Left ventricle myocardium superior (tissue), 1 donor: ENCODE measurements at places on chromosomes 2 and 18.

GRCh38 chr2:165957030-165957675 lies 3.6 kb upstream of the TTC21B start:
- DNase-seq, result peak; percentile 30

DNA sequence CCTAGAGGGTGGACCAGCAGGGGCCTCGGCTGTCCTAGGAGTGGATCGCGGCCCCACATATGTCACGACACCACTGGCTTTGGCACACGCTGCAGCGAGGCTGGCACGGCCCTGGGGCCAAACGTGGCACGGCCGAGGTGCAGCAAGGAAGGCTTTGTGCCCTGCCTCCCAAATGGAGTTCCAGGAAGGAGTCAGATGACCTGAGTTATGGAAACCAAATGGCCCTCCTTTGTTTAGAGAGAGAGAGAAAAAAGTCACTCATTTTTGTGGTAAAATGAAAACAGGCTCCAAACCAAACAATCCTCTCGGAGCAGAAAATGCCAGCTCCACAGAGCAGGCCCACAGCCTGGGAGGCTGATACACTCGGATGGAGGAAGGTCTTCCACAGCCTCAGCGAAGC lies 105.6 kb downstream of the ANTXR1 start:
- no peak for DNase-seq

DNA sequence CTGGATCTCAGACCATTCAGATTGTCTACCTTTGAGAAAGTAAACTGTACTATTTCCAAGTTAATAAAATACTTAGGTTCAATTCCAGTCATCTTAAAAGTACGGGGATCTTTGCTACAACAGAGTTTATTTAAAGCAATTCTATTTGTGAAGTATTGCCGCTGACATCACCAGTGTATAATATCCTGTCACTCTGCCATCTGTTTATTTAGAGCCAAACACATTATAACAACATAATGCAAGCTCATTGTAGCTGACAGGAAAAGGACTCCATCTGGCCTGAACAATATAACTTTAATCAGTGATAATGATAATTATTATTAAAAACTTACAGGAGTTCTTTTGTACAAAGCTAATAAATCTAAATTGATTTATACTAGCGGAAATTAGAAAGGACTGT lies 786.8 kb downstream of the ERBB4 start:
- no peak for DNase-seq

DNA sequence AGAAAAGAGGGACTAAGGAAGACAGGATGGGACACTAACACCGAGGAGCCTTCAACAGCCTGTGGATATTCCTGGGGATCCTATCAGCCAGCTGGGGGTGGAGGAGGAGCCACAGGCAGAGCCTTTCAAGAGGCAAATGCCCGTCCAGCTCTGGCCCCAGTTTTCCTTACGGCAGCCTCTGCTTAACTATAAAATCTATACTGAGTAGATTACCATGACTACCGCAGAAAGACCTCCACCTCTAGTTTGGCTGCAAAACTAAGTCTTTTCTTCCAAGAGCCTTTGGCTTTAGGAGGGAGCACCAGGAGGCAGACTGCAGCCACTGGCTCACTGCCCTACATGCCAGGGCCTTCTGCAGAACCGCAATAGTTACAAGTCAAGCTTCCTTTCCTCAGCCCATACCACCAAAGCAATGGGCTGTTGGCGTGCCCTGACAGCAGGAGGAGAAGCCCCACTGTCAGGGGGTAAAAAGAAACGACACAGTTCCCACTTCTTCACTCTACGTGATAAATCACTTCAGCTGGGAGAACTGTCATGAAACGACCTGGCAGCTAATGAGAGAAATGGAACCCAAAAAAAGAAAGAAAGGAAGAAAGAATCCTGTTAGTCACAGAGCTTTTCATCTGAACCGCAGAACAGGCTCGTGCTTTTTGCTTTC lies 25.1 kb upstream of the CREB1 start:
- DNase-seq, result peak; percentile 57
